ENCODE measurements at places on chromosomes 3 and 15.
A peak's percentile ranks its signal among the peaks of the same experiment; 100 is the strongest.

DNA sequence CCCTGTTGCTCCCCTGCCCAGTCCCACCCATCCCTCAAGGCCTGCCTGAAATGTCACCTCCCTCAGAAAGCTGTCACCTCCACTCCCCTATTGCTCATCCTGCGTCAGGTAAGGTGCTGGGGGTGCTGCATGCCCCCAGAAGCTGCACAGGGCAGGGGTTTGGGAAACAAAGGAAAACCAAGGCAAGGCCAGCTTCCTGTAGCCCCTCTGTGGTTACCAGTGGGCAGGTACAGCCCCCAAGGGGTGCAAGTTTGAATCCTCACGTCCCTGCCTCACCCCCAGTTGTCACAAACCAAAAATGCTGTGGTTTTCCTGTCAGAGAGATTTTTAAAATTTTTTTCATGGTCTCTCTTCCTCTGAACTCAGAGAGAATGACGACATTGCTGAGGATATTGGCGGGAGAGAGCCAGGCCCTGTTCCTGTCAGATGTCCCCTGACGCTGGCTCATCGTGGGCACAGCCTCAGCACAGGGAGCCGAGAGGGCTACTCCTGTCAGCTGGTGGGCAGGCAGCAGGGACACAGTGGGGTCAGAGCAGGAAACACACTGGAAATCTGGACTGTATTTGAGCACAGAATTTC lies 27.0 kb downstream of the PSTPIP1 start:
- no peak for DNase-seq

GRCh38 chr3:126986001-126986400 lies 3.1 kb downstream of the PLXNA1 start:
- no peak for DNase-seq

- DNase-seq = no peak
These were observed 64.7 kb upstream of the XCR1 start for GRCh38 chr3:46091741-46092701.

GRCh38 chr3:161332792-161333191 lies 38.5 kb downstream of the SPTSSB start:
- no peak for DNase-seq

GRCh38 chr3:128618398-128618726 lies 32.3 kb downstream of the RPN1 start:
- no peak for DNase-seq

DNA sequence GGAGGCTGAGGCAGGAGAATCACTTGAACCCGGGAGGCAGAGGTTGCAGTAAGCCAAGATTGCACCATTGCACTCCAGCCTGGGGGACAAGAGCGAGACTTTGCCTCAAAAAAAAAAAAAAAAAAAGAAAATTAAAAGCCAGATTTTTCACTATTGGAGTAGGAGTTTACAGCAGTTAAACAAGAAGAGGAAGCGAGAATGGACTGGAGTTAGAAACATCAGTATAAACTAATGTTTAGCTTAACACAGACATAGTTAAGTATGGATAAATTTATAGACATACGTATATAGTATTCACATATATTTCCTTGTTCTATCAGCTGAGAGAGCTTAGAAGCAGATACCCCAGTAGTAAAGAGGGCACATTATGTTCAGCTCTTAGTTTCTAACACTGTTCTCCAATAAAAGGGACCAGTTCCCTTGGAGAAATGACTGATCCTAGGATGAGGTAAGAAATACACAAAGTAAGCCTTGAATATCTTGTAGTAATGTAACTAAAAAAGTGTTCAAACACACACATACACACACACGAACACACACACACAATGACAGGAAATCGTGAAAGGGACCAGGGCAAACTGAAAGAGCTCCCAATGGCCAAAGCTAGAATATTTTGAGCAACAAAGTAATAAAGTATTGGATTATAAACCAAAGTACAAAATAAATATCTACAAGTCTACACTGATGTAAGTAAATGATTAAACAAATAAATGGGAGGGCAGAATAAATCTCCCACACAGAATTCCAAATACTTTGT lies 25.1 kb downstream of the PIK3CB start:
- no peak for DNase-seq

- no peak for DNase-seq
These were observed 405.0 kb upstream of the IL12A start for GRCh38 chr3:159583662-159584061.

- DNase-seq = no peak
These were observed 387.8 kb upstream of the THBS1 start for GRCh38 chr15:39192979-39193560.

DNA sequence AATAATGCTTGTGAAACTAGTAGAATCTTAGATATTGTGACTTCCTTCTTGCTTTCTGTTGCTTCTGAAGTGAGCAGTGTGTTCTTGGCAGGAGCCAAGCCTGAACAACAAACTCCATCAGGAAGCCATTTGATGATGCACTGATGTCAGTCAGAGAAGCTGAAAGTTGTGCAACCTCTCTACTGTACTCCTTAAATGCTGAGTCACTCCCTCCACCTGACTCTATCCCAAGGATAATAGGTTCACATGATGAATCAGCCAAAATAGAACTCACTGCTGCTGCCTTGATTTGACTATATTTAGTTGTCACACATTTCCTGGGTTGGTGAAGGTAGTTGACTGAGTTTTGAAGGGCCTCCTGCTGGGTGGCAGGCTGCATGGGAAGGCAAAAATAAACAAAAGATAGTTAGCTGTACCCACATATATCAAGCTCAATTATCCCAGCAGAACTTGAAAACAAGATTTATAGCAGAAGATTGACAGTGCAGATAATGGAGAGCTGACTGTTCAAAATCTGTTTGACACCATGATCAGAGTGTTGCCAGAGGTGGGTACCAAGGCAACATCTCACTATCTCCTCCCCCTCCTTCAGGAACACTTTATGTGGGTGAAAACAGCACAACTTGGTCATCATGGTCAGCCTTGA lies 328.4 kb upstream of the DPH6 start:
- no peak for DNase-seq

DNA sequence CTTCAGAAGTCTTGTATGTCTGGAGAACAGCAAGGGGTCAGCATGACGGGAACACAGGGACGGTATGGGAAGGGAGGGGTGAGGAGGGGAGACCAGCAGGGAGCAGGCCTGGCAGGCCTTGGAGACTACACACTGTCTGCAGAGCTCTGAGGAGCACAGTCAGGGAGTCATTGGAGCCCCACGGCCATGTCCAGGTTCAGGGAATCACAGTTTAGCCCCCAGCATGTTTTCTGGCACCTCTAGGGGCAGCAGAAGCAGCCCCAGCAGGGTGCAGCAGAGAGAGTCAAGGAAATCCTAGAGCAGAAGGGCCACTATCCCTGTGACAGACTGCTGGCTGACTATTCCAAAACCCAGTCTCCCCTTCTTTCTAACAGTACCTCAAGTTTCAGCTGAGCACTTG lies 3.2 kb downstream of the LAMP3 start:
- no peak for DNase-seq

DNA sequence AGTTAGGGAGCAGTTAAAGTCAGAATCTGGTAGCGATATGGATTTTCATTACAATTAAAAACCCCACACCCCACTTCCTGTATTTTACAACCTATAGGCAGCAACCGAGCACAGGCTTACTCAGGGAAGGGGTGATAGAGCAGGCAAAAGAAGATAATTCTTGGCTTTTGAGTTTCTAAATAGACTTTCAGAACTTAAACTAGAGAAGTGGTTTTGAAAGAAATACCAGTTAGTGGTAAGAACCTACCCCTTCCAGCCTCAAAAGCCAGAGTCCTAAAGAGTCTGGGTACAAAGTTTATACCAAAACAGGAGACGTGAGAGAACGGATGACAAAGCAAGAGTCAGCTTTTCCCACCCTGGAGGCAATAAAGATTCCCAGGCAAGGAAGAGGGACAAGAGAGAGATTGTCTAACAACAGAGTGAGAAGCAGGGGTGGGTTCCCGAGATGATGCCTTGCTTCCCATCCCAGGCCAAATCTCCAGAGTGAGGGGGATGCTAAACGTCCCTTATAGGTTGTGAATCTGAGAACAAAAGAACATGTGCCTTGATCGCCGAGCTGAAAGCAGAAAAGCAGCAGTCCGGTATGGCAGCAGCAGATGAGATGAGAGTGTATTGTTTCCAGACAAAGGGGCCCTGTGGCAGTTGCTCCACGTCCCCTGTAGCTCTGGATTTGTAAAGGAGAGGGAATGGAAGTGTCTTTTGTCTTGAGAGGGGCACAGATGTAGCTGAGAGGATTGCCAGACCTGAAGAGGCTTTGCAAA lies 36.8 kb downstream of the KLHL6 start:
- no peak for DNase-seq

GRCh38 chr15:80455668-80456442 lies 51.7 kb downstream of the ARNT2 start:
- peak; percentile 23 for DNase-seq

- DNase-seq = no peak
These were observed 18.4 kb downstream of the CCK start for GRCh38 chr3:42247576-42248027.

DNA sequence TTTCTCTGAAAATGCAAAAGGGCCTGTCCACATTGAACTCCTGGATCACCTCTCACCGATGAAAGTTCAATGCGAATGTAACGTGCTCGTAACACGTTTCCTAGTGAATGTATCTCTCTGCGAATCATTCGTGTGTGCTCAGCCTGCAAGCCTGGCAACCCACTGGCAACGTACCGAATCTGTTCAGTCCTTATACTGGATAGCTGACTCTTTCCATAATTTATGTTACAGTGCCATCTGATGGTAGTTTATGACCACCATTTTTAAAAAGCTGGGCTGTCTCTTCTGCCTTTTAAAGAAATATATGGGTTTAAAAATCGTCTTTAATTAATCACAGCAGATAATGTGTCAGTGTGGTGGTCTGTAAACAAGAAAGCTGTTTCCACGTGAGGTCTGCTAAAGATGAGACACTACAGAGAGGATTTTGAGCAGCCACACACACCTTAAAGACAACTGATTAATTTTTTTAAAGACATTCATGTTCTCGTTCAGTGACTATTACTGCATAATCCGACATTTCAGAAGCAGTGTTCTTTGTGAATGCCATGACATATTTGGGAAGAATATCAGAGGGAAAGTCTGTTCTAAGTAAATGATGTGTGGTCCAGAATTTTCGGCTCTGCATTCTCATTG lies 69.4 kb upstream of the FOXP1 start:
- no peak for DNase-seq

GRCh38 chr3:149180057-149180573 lies 41.5 kb downstream of the CP start:
- no peak for DNase-seq

DNA sequence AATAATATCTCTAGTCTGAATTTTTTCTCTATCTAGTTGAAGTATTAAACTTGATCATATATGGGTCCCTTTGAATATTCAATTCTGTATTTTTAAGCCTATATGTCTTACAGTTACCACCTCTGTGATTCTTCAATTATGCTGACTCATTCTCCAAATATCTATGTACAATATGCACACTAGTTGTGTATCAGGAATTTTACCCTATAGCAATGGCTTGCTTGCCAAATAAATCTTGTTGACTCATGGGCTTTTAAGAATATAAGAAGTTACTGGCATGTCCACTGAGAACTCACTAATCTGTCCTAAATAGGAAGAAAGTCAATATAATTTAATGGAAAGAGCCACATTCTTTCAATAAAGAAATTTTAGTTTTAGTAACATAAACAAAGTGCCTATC lies 656.3 kb downstream of the RBMS3 start:
- no peak for DNase-seq

GRCh38 chr15:25694823-25695312 lies 168.3 kb downstream of the ATP10A start:
- no peak for DNase-seq

DNA sequence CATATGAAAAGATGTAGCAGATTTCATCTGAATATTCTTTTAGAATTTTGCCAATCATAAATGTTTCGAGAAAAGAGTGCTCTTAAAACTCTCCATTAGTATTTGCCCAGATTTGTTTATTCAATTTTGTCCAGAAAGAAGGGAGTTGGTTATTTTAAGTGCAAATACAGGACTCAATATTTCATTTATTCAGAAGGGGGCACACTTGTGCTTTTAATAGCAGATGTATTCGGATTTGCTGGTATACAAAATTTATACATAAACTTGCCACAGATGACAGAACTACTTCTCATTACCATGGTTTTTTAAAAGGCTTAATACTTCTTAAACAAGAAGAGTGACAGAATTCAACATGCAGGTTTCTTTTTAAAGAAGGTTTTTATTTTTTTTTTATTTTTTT lies 69.8 kb upstream of the GRM7 start:
- DNase-seq = no peak

DNA sequence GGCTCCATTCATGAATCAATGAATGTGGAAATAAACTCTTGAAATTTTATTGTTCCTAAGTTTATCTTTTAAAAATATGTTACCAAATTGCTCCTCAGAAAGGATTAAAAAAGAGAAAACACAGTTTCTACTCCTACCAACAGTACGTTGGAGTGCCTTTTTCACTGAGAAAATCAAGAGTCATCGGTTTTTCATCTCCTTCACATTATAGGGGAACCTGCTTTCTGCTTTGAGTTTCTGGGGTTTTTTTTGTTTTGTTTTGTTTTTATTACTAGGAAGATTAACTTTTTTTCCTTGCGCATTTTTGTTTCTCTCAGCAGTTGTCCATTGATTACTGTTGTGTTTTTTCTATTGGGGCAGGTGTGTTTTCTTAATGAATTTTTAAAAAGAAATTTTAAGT lies 3.5 kb downstream of the ARL13B start:
- no peak for DNase-seq

DNA sequence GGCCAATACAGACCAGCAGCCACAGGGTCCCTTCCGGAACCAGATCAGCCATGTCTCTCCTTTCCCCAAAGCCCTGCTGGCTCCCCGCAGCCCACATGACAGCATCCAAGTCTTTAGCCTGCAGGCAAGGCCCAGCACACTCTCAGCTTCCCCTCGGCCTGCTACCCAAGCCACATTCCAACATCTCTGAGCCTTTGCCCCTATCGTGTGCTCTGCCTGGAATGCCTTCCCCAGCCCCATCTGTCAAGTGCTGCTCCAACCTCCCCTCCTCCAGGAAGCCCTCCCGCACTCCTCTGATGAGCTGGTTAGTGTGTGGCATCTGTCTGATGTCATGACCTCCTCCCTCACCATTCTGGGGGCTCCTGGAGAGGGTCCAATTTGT lies 8.5 kb downstream of the PLXND1 start:
- no peak for DNase-seq

GRCh38 chr15:77589839-77590238 lies 42.9 kb downstream of the LINGO1 start:
- DNase-seq = no peak

- peak; percentile 61 for DNase-seq
These were observed 3.4 kb downstream of the VILL start for GRCh38 chr3:37993820-37994638.

GRCh38 chr3:74624301-74624700 lies 9.8 kb upstream of the CNTN3 start:
- no peak for DNase-seq

DNA sequence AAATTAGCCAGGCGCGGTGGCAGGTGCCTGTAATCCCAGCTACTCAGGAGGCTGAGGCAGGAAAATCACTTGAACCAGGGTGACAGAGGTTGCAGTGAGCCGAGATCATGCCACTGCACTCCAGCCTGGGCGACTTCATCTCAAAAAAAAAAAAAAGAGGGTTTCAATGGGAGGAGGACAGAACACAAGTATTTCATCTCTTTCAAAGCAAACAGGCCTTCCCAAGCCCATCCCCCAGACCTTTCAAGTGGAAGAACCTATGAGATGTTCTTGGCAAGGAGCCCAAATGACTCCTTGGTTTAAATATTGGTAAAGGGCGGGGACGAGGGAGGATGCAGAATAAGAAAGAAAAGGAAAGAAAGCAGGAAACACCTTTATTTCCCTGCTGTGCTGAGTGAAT lies 62.2 kb upstream of the MCF2L2 start:
- no peak for DNase-seq

- DNase-seq = no peak
These were observed 42.6 kb downstream of the PHLDB2 start for GRCh38 chr3:111901637-111902036.

GRCh38 chr15:74888716-74889115 lies 1.1 kb upstream of the MPI start:
- no peak for DNase-seq
